Left cardiac atrium (tissue), 4 donors: ENCODE measurements at places on chromosomes 13 and 19.
A peak's percentile ranks its signal among the peaks of the same experiment; 100 is the strongest.

- no peak for DNase-seq
These were observed 405.5 kb downstream of the TBC1D4 start for GRCh38 chr13:75076476-75076875.

DNA sequence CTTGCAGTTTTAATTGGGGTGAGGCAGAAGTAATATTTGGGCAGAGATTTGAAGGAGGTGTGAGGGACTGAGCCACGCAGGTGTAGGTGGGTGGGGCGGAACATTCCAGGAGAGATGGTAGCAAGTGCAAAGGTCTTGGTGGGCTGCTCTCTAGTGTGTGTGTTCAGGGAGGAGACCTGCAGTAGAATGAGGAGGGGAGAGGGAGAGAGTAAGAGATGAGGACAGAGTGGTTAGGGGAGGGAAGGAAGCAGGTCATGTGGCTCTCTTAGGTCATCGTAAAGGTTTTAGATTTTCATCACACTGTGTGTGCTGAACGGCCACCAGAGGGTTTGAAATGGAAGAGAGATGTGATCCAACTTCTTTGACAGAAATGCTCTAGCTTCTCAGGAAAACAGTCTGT, 33.5 kb downstream of the WASF3 start:
- no peak for DNase-seq

DNA sequence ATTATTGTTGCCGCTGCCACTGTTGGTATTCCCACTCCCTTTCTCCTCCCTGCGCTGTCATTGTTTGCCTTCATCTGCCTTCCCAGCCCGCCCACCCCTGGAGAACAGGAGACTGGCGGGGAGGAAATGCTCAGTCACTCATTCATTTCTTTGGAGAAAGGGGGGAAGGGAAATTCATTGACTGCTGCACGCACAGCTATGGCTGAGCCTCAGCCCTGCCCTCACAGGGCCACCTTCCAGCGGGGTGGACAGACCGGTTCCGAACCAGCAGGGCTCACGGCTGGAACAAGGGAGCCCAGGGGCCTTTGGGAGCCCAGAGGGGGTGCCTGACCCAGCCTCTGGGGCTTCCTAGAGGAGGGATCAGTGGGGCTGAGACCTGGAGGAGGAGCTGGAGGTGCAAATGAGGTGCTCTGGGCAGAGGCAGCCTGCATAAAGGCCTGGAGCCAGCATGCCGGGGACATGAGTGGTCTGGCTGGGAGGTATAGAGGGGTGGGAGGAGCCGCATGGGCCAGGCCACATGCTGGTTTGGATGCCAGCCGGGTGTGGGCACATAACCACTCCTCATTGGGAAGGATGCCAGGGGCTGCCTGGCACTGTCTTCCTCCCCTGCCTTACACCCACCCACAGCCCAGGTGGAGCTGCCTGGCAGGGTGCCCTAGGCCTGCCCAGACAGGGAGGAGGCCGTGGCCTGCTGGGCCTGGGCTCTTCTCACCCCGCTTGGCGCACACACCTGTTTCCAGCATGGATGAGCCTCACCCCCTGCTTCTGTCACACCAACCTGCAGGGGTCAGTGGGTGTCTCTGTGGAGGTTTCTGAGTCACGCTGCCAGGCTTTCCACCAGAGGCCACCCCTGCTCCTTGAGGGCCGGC, 26.8 kb downstream of the PPP5C start:
- peak; percentile 75 for DNase-seq

DNA sequence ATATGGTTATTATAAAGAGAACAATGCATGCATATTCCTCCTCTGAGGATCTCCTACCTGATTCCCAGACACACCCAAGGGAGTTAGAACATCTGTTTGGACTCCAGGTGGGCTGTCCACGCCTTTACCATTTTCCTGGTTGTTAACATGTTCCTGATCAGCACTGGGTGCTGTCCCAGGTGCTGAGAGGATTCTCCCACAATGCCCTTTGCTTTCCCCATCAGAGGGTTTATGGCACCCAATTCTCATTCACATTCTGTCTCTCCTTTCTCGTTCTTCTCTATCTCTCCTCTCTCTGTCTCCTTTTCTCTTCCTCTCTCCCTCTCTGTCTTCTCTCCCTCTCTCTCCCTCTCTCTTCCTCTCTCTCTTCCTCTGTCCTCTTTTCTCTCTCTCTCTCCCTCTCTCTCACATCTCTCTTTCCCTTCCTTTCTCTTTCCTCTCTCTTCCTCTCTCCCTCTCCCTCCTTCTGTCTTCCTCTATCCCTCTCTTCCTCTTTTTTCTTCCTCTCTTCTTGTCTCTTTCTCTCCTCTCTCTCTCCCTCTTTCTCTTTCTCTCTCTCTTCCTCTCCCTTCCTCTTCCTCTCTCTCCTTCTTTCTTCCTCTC, 3.3 kb upstream of the RDH13 start:
- DNase-seq = no peak

DNA sequence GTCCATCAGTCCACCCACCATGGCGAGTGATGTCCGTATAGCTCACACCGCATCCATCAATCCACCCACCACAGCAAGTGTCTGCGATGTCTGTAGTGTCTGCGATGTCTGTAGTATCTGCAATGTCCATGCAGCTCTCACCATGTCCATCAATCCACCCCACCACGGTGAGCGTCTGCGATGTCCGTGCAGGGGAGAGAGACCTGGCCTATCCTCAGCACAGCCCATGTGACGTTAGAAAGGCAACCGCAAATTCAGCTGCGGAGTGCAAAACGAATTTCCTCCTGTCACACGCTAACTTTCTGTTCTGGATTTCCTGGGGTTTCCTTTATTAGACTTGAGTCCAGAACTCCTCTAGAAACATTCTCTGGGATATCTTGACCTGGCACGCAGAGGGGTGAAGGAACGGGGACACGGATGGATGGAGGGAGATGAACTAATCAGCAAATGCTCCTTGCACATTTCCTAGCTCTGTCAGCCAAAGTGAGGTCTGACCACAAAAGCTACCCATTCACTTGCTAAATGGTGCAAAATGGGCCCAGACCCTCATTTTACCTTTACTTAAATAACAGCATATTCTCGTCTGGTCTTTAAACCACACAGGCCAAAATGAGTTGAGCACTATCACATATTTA, 18.3 kb downstream of the RASA3 start:
- DNase-seq = peak; percentile 9

GRCh38 chr13:24627946-24628345, 52.3 kb upstream of the ATP12A start:
- no peak for DNase-seq
